Amniotic stem cell (primary cell): ENCODE measurements at places on chromosomes 4 and X.

DNA sequence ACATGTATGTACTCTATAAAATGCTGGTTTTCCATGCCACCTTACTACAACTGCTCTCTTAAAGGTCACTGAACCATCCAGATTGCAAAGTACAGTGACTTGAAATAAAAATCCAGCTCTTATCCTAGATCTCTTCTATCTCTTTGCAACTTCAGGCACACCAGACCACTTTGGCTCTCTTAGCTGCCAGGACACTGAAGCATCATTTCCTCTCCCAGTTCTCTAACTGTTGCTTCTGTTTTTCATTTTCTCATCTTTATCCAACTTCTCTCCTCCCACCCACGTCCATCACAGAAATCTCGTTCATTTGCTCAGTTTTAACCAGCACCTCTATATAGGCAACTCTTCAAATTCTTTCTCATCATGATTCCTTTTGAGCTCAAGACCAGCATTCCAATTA, 74.3 kb downstream of the METTL14 start:
- DNase-seq = no peak

DNA sequence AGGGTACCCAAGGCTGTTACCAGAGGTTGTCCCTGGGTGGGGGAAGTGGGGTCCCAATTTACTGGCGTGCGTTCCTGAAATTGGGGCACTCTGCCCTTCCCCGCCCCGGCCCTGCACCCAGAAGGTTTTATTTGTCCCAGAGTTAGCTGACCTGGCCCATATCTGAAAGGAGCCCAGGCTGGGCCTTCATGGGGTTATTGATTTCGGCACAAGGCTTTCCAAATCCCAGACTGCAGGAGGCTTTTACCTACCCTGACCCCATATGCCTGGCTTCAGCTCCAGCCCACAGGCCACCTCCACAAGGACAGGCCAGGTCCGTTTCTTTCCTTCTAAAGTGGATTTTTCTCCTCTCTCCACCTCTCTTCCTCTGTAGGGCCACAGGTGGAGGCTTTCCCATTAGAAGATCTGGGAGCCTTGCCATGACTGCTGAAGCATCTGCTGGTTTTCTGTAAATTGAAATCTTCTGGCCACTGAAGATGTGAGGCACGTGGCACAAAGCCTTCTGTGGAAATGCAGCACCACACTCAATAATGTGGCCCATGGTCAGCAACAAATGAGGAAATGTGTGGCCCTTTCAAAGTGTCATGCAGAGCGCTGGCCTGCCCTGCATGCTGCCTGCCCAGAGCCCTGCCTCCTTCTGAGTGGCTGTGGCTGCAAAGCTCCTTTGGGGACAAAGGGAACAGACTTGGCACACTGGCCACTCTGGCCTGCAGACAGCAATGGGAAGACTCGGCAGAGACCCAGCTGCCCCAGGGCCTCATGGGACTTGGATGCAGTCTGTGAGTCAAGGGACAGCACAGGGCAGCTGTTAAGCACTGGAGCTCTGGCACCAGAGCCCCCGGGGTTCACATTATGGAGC, 43.1 kb upstream of the MTM1 start:
- no peak for DNase-seq

- DNase-seq = peak; percentile 89
Measured at GRCh38 chr4:16860516-16860915, 37.9 kb downstream of the LDB2 start.

- no peak for DNase-seq
Measured at GRCh38 chr4:163505374-163505773, 10.9 kb downstream of the TMA16 start.

- peak; percentile 38 for DNase-seq
Measured at GRCh38 chr4:82268050-82268825, 105.6 kb downstream of the HNRNPD start.

DNA sequence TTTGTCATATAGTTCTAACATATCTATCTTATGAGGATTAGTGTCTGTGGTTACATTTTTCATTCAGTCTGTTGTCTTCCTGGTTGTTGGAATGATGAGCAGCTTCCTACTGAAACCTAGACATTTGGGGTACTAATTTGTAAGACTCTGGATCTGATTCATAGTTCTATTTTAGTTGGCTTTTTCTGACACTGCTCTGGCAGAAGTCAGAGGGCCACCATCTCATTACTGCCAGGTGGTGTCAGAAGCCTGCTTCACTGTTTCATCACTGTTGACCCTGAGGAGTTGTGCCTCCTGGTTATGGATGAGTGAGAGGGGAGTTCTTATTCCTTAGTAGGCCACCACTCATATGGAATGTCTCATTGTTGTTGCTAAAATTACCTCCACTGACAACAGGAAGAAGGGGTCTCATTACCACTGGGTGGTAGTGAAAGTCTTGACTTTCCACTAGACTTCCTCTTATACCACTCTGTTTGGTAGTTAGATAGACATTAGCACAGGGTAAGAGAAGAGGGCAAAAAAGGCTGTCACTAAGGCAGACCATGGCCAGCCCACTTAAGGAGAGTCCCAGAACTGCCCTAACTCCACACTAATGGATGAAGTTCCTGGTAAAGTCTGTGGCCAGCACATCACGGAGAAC, 395.2 kb downstream of the SPOCK3 start:
- no peak for DNase-seq

GRCh38 chrX:29024871-29025270, 437.6 kb downstream of the IL1RAPL1 start:
- DNase-seq = no peak
